ENCODE measurements at places on chromosomes 2 and 18.

DNA sequence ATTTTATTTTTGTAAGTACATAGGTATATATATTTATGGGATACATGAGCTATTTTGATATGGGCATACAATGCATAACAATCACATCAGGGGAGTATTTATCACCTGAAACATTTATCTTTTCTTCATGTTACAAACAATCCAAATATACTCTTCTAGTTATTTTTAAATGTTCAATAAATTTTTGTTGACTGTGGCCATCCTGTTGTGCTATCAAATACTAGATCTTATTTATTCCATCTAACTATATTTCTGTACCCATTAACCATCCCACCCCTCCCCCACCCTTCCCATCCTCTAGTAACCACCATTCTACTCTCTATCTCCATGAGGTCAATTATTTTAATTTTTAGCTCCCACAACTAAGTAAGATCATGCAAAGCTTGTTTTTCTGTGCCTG is 157.0 kb downstream of the CD226 start:
- no peak for DNase-seq

GRCh38 chr18:3129053-3129864 is 90.5 kb downstream of the MYOM1 start:
- peak; percentile 88 for DNase-seq

DNA sequence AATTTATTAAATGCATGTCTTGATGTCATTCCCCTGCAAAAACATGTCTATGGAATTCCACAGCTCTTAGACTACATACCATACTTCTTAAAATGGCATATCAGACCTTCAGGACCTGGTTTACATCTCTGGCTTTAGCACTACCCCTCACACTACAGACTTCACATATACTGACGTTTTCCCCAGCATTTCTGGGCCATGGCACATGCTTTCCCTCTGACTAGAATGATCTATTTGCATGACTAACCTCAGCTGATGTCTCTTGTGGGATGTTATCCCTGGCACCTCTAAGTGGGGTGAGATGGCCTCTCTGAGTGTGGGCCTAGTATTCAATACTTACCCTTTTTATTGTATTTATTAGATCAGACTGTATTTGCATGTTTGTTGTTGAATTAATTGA is 381.6 kb downstream of the ERBB4 start:
- no peak for DNase-seq

DNA sequence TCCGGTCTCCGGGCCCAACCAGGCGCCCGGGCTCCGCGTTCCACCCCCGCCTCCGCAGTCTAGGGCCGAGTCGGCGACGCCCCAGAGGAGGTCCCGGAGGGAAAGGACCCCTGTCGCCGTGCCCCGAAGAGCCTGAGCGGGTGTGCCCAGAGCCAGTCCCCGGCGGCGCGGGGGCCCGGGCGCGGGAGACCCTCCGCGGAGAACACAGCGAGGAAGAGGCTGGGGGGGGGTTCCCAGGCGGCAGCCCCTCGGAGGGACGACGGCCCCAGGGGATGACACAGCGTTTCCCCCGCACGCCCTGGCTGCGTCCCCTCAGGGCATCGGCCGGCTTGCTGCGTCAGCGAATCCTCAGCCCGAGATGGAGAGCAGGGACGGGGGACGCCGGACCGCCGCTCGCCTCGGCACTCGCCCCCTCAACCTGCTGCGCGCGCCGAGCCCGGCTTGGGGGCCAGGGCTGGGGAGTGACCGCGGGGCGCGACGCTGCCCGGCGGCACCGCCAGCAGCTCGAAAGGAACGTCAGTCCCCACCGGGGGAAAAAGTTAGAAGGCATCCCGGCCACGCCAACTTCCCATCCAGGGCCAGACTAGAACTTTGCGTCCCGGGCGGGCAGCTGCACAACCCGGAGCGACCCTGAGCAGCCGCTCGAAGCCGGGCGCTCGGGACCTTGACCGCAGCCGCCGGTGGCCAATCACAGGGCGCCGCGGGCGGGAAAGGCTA is 711 bp downstream of the SFXN5 start:
- peak; percentile 65 for DNase-seq

DNA sequence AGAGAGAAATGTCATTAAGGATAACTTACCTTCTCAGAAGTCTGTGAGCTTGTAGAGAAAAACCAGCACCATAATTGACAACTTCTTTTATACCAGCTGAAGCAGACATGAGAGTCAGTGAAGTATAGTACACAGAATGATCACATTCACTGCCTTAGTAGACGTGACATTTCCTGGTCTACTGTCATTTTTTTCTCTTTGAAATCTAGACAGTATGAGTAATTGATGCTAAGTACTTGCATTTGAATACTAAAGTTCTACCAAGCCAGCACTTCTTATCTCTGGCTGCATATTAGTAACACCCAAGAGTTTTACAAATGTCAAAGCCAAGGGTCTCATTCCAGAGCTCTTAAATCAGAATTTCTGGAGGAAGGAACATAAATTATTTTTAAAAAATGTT is 25.4 kb upstream of the ACADL start:
- no peak for DNase-seq

DNA sequence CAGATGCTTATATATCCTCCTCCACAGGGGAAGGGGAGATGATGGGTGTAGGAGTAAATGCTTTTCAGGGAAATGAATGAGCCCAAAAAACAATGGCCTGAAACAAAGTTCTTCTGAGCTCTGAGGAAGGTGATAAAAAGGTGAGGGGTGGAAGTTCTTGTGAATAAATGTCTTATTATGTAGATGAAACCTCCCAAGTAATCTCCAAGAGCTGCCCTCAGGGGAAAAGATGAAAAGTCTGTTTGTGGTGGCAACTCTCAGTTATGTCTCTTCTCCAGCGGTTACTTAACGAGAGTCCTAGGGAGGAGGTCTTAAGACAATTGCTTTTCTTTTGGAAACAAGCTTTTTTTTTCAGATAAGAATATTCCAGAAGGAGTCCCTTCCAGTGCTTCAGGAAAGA is 115.5 kb upstream of the CHAC2 start:
- no peak for DNase-seq

DNA sequence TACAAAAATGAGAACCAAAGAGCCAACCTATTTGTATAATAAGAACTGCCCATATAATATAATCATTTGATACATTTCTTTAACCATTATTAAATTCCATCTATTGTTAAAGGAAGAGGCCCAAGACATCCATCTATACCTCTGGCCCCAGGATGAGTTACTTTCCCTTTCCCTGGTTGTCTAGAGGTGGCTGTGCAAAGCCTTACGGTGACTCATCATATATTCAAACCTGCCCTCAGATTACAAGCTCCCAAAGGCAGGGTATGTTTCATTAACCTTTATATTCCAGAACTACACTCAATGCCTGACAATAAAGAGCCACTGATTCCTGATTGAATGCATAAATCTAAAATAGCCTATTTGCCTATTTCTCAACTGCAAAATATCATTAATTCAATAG is 105.8 kb upstream of the PID1 start:
- no peak for DNase-seq

DNA sequence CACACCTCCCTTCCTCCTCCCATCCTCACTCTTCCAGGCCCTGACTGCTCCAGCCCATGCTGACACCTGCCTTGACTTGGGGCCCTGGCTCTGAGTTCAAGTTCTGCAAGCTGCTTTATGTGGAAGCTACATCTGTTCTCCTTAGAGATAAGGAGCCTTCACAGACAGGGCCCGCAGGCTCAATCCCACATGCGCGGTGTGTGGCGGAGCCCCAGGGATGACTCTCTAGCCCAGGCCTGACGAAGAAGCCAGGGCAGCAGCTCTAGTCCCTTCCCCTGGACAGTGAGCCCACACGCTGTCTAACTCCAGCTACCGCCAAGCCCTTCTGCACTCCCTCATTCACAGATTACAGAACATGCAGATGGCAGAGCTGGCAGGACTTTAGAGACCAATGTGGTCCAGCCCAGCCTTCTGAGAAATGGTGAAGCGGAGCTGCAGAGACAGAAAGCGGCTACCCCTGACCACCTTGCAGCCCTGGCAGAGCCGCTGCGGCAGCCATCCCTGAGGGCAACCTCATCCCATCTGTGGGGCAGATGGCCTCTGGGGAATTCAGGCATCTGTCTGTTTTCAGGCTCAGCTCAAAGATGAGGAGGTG is 304.3 kb downstream of the CELF4 start:
- DNase-seq, result no peak

DNA sequence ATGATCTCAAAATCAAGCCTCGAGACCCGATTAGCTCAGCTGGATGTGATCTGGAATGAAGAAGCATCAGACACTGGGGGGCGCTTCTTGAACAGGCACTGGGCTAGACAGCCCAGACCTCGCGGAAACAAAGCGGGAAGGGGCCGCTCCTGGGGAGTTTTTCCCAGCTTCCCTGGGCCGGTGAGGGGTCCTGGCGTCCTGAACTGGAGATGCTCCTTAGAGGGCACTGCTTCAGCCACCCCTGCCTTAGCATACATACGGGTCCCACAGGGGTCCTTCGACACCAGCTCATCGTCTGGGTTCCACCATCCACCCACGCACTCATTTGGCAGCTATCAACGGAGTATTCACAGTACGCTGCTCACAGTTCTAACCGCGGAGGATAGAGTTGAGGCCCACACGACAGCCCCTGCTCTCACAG is 146.7 kb downstream of the TSN start:
- no peak for DNase-seq

DNA sequence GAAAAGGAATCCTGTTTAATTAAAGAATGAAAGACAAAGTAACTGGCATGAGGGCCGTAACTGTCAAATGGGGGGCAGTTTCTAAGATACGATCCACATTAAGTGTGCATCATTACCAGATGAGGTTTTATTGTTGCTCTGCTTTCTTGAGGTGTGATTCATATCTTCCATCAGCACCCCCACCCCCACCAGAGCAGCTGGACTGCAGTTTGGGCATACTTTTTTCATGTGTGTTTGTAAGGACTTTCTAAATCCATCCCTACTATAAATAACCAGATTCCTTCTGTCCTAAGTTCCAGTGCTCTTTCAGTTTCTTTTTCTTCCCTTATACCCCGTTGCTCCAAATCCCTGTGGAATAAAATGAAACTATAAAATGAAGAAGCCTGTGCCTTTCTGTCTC is 142.1 kb downstream of the CDCA7 start:
- no peak for DNase-seq

GRCh38 chr2:118846442-118846952 is 951 bp downstream of the EN1 start:
- DNase-seq, result peak; percentile 68

DNA sequence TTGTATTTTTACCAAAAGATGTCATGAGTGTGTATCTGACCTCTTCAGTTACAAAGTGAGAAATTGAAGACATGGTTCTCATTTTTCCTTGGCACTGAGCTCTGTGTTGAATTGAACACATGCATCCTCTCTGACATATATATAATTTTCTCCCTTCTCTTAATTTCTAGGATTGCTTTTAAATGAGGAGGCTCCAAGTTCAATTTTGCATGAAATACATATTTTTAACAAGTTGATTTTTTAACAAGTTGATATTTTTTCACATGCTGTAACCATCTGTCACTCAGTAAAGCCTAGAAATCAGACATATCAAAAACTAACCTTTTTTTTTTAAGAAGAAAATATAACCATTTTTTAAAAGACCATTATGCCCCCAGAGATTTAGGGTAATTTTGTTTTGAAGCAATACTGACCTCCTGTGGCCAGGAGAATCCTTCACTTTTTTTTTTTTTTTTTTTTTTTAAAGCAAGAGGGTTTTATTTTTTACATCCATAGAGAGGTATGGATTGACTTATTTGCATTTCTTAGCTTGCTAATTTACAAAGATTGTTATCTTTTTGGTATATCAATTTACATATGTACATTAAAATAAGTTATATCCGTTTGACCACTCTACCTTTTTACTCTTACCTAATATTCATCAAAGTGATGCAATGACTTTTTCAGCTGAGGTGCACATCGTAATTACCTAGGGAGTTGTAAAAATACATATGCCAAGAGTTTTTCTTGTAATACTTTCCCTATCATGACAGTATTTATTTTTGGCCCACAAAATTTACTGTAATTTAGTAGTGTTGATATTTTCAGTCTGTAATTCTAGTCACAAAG is 161.8 kb downstream of the SOCS6 start:
- no peak for DNase-seq

DNA sequence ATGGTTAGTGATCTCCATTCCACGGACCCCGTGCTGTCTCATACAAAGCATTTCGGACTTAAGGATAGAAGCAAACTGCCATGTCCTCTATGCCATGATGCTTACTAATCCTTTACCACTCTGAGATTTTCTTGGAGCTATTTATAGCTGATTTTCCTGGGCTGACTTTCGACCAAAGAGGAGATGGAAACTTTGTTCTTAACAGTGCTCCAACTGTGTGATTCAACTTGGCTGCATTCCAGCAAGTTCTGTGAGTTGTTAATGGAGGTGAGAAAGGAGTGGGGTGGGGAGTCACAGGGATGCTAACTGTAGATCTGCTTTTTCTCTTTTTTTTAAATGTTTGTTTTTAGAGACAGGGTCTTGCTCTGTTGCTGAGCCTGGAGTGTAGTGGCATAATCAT is 45.5 kb upstream of the MSH2 start:
- no peak for DNase-seq

DNA sequence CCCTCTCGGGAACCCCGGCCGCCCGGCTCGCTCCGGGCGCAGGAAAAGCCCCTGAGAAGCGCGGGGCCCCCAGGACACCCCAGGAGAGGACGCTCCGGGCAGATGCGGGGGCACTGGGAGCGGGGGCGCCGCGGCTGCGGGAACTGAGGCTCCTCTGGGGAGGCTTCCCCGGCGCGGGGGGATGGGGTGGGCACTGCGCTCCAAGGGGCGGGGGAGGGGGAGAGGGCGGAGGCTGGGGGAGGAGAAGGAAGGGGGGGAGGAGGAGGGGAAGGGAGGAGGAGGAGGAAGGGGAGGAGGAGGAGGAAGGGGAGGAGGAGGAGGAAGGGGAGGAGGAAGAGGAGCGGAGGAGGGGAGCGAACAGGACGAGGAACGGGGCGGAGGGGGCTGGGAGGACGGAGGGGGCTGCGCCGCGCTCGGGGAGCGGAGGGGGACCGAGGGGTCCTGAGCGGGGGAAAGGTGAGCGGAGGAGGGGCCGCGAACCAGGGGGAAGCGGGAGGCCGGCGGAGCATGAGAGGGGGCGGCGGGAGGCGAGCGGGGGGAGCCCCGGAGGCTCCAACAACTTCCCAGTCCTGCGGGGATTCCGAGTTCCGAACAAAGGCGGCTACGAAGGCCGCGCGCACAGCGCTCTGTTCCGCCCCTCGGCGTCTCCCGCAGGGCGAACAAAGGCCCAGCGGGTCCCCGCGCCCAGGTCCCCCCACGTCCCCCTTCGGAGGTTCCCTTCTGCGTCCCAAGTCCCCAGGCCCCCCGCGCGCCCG is 742 bp downstream of the PXDN start:
- DNase-seq, result peak; percentile 75

- no peak for DNase-seq
Measured at GRCh38 chr2:18096836-18097405, 218.5 kb downstream of the KCNS3 start.

- no peak for DNase-seq
Measured at GRCh38 chr2:122194546-122194945, 439.1 kb downstream of the TSN start.

Measured in right forelimb (tissue), 1 donor.